Heart right ventricle (tissue), 16 donors: ENCODE measurements at places on chromosomes 7 and 10. TPM values are rescaled to one million over a fixed set of nuclear protein-coding genes. Genes with fewer than 3 reads are reported as not detected.

- DNase-seq: no peak
Measured at GRCh38 chr10:107834706-107835105, 670.2 kb upstream of the SORCS1 start.

PIK3CG gene
- 1.3 TPM for total RNA-seq

ZNF365 gene
- total RNA-seq: 0.45 TPM

GRCh38 chr10:126776168-126776567 lies 105.7 kb upstream of the C10orf90 start:
- DNase-seq: no peak

DNA sequence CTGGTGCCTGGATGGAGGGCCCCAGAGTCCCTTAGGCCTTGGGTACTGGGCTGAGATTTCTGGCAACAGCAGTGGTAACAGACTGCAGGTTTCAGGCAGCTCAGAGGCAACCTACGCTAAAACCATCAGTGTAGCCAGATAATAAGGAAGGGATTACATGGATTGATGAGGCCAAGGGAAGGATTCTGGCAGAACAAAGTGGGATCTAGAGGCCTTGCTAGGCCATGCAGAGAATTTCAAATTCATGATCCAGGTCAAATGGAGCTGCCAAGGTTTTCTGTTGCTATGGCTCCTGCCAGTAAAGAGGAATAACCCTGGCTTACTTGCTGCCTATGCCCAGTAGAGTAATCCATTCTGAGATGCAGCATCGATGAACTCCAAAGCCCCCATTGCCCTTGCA lies 445.7 kb downstream of the ADRA2A start:
- DNase-seq: no peak

GRCh38 chr7:117270371-117270770 lies 52.5 kb downstream of the WNT2 start:
- no peak for DNase-seq

- no peak for DNase-seq
Measured at GRCh38 chr10:80700760-80701444, 163.2 kb downstream of the SH2D4B start.

THSD7A gene
- total RNA-seq: 1.2 TPM

DNA sequence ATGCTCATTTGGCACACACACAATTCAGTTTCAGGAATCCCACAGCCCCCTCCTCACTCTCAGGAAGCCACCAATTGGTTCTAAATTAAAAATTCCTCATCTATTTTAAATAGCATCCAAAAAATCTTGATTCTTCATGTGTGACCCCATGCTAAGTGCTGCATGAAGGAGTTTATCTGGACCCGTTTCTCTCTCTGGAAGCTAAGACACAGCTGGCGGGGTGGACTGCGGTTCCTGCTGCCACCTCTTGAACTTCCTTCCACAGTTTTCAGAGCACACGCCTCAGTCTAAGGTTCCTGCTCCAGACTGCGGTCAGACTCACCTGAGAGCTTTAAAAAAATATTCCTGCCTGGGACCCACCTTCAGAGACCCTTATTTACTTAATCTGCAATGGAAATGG lies 34.5 kb downstream of the LYZL1 start:
- no peak for DNase-seq

- no peak for DNase-seq
Measured at GRCh38 chr7:82164813-82165212, 278.8 kb downstream of the CACNA2D1 start.
